Nucleus accumbens (tissue), 56 donors: ENCODE measurements at places on chromosomes 4 and X.

GRCh38 chrX:78307665-78308064, 19.7 kb downstream of the CYSLTR1 start:
- DNase-seq: no peak

GRCh38 chr4:107392951-107393350, 327.1 kb downstream of the PAPSS1 start:
- DNase-seq: no peak

DNA sequence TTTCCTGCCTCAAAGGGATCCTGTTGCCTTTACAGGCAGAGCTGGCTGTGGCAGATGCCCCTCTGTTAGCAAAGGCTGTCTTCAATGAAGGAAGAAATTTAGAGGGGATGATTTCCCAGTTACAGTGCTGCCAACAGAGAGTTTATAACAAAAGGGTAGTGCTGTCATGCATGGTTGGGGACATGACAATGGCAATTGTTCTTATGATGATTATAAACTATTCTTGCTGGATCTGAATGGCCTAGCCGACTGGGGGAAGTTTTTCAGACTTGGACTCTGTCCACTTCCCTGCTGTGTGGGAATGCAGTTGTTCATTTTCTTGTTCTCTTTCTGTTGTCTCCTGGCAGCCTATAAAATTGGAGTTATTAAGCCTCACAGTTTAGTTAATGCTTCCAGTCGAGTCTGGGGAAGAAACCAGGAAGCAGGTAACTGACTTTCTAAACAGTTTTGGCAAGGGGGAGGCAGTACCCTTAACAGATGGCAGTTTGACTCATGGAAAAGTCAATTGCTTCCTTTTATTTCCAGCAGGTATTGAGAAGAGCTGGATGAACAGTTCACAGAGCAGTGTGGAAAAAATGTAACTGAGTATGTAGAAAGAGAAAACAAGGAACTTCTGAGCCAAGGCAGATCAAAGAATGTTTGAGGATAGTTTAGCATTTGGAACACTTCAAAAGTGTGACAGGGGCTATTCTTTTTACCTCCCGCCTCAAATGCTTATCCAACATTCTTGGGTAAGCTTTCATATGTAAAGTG, 582.6 kb downstream of the RAPGEF2 start:
- DNase-seq: no peak

DNA sequence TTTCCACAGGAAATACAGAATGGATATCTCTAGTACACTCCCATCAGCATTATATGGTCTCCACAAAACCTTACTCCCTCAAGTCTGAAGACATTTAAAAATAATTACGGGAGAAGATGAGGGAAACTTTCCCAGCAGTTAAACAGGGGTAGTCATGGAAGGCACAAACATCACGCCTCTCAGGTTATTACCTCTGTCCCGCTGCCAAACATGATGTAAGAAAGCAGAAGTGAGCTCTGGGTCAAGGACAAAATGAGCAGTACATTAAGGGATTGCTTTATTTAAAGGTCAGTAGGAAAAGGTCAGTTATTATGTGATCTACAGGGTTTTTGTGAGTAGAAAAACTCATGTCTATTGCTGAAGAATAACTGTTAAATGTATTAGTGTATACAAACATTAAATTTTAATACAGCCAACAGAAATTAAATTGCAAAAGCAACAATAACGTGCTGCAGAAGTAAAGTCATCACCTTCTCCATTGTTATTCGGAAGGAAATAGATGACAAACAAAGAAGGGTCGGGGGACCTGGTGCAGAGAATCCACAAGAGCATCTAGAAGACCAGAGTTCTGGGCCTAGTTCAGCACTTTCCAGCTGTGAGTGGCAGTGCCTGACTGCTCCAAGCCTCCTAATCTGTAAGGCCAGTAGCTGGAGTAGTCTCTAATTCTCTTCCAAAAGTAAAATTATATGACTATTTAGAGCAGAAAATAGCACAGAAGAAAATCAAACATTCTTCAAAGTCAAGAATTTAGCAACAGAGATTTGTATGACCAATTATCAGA, 171.2 kb downstream of the PPP3CA start:
- no peak for DNase-seq

DNA sequence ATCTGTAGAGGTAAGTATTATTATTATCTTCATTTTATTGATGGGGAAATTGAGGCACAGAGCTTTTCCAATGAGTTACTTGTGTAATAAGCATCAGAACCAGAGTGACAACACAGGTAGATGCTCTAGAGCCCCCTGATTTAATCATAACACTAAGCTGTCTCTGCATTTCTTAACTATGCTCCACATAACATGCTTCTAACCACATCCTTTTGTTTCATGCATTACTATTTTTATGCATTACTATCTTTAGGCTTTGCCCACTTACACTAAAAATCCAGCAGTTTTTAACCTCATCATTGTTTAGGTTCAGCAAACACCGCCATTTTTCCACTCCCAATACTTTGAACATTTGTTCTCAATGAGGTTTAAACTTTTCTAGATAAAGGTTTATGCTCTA, 1900.8 kb upstream of the PCDH10 start:
- DNase-seq: no peak

- DNase-seq: no peak
Observed at GRCh38 chr4:8282742-8283141, 13.2 kb downstream of the HTRA3 start.

DNA sequence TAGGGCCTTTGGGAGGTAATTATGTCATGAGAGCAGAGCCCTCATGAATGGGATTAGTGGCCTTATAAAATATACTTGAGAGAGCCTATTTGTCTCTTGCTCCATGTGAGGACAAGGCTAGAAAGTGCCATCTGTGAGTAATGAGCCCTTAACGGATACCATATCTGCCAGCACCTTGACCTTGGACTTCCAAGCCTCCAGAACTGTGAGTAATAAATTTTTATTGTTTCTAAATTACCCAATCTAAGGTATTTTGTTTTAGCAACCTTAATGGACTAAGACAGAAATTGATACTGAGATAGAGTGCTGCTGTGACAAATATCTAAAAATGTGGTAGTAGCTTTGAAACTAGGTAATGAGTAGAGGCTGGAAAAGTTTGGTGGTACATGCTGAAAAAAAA, 285.0 kb upstream of the DIPK2B start:
- DNase-seq: no peak

- no peak for DNase-seq
Observed at GRCh38 chr4:74152836-74153235, 5.1 kb upstream of the MTHFD2L start.

- DNase-seq: no peak
Observed at GRCh38 chr4:53132132-53132891, 233.5 kb downstream of the SCFD2 start.

DNA sequence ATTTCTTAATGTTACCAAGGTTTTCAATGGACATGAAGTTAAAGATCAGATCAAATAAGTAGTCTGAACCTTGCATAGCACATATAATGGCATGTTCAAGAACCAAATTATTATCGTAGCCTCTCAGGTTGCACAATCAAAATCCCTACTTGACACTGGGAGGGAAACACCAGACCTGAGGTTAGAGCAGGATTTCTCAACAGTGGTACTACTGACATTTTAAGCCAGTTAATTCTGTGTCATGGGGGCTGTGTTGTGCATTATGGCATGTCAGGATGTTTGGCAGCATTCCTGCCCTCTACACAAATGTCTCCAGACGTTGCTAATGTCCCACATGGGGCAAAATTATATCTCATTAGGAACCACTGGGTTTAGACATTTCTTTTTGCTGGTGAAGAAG, 20.8 kb downstream of the RLIM start:
- DNase-seq: no peak

GRCh38 chrX:97847885-97848679, 964.4 kb downstream of the RPA4 start:
- no peak for DNase-seq

GRCh38 chrX:120251471-120252011, 929 bp downstream of the ZBTB33 start:
- DNase-seq: peak; percentile 13

- DNase-seq: no peak
Observed at GRCh38 chr4:146336410-146336807, 122.1 kb downstream of the REELD1 start.

- no peak for DNase-seq
Observed at GRCh38 chrX:56576721-56577120, 13.3 kb downstream of the UBQLN2 start.

DNA sequence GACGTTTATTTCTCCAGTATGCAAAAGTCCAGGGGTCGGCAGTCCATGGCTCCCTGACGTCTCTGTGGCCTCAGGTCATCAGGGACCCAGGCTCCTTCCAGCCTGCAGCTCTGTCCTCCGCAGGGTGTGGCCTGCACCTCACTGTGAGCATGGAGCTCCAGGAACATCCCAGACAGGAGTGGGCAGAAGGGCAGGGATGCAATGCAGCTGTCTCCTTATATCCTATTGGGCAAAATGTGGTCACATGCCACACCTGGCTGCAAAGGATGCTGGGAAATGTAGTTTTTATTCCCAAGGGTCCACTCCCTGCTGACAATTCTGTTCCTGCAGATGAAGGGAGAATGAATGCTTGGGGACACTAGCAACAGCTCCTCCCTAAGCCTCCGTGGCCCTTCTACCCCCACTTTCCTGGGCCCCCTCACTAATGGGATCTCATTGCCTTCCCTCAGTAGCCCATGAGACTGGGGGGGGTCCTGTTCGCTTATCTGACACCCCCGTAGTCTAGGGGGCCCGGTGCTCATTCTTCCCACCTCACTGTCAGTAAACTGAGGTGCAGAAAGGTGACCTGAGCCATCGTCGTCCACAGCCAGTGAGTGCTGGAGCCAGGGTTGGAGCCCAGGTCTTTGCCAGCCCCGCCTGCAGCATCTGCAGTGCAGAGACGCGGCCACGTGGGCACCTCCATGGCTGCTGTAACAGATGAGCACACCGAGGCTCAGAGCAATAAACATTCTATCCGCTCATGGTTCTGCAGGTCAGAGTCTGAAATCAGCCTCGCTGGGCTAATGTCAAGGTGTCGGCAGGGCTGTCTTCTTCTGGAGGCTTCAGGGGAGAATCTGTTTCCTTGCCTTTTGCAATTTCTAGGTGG, 5.9 kb upstream of the GRPEL1 start:
- DNase-seq: no peak
